Activated CD4-positive, alpha-beta memory T cell treated with anti-CD3 and anti-CD28 coated beads, Interleukin-2, amount 10 ng/mL, durations not matched to agents 7 days and 5 days (primary cell): ENCODE measurements at places on chromosomes 1 and 21. TPM values are rescaled to one million over a fixed set of nuclear protein-coding genes. Genes with fewer than 3 reads are reported as not detected.

DNA sequence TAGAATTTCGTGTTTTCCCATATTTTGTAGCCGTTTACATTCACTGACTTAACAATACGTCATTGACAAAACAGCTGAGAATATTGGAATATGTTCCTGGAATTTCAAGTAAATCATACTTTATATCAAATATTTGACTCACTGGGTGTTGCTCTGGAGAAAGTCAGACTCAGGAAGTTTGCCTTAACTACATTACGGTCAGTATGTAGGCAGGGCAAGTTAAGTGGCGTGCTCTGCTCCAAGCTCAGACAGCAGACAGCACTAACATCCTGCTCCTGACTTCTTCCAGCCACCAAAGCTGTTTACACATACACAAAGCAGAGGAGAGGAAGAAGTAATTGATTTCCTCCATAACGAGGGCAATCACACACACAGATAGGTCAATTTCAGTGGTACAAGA lies 414.6 kb downstream of the LRRIQ3 start:
- H3K27ac ChIP-seq: no peak overlapping the region
- no peak overlapping the region for H3K4me3 ChIP-seq
- H3K36me3 ChIP-seq: no peaks in the 10 kb centered on the region
- no peaks in the 10 kb centered on the region for H3K4me1 ChIP-seq

CFAP410 gene
- total RNA-seq: 15.5 TPM

DNA sequence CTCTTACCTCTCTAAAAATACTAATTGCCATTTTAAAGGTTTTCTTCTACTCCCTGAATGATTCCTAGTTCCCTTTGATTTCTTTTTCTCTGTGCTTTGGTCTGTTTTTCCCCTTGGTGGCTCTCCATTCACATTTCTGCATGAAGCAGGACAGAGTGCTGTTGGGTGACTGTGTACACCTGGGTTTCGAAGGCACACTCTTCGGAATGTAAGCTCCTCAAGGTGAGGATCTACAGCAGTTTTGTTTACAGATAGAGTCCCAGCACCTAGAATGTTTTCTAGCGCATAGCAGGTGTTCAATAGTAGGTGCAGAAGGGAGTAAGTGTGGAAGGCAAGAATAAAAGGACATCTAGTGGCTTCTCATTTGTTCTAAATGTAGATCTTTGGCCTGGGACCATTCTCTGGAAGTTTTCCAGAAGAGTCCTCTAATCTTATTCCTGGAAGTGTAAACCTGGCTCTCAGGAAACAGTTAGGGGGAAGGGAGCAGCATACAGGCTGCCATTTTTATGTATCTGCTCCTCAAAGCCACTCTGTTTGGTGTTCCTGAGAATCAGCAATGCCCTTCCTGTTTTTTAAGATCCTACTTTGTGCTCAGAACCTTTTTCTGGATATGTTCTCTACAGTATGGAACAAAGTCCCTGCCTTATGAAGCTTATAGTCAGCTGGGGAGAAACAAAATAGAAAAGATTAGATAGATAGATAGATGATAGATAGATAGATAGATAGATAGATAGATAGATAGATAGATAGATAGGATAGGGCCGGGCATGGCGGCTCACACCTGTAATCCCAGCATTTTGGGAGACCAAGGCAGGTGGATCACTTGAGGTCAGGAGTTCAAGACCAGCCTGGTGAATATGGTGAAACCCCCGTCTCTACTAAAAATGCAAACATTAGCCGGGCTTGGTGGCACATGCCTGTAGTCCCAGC lies 22.8 kb upstream of the EFNA1 start:
- no peak overlapping the region for H3K4me3 ChIP-seq
- no peak for DNase-seq
- H3K27me3 ChIP-seq: peaks cover 20% of the 10 kb centered on the region
- no peak overlapping the region for H3K27ac ChIP-seq
- no peaks in the 10 kb centered on the region for H3K36me3 ChIP-seq

DNA sequence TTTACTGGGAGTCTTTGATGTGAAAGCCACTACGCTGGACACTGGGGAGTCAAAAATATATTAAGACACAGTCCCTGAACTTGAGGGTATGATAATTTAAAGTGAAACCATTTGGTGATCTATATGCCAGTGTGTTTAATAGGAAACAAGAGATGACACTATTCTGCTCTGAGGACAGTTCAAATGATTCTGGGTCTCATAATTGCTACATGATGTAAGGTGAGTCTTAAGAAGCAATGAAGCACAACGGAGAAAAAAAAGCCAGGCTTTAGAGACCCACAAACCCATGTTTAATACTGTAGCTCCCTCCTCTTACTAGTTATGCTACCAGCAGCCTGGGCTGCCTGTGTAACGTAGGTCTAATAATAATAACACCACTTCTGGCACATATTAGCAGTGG lies 14.2 kb upstream of the LRRC8D start:
- no peaks in the 10 kb centered on the region for H3K4me1 ChIP-seq
- H3K27ac ChIP-seq: no peak overlapping the region

DNA sequence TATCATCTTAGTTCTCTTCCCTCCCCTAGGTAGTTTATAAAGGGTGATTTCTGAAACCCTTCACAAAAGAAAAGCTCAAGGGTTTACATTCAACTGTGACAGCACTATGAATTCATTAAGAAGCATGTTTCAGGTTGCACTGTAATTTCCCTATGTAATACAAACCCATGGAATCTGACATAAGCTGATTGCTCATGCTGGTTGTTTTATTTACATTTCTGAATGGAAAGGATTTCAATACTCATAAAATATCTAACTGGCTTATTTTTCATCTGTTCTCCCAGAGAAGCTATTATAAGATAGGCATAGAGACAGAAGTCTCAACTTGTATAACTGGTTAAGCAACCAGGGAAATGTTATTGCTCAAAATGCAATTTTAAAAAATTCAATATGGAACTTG lies 20.5 kb downstream of the WNT2B start:
- DNase-seq: no peak
- H3K27ac ChIP-seq: no peak overlapping the region
- H3K36me3 ChIP-seq: no peaks in the 10 kb centered on the region

CFHR3 gene
- not detected for total RNA-seq

- peaks cover 53% of the 10 kb centered on the region for H3K36me3 ChIP-seq
- no peak overlapping the region for H3K4me3 ChIP-seq
- H3K4me1 ChIP-seq: peaks cover 90% of the 10 kb centered on the region
These were observed 6.2 kb downstream of the TRAF5 start for GRCh38 chr1:211332830-211333229.

- H3K27ac ChIP-seq: no peak overlapping the region
- DNase-seq: no peak
- no peaks in the 10 kb centered on the region for H3K4me1 ChIP-seq
- H3K27me3 ChIP-seq: no peaks in the 10 kb centered on the region
- no peak overlapping the region for H3K4me3 ChIP-seq
These were observed 9.2 kb downstream of the SLC35D1 start for GRCh38 chr1:67044631-67045270.

DNA sequence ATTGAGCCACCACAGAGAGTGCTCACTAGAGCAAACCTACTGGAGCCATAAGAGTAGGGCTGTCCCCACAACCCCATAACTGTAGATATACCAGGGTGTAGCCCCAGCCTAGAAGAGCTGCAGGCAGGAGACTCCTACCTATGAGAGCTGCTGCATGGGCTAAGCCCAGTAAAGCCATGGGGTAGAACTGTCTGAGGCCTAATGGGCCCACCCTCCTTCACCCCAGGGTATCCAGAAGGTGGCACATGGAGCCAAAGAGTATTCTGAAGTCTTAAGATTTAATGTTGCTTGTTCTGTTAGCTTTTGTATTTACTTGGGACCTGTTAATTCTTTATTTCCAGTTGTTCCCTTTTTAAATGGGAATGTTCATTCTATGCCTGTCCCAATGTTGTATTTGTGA lies 1193.7 kb upstream of the ADGRL2 start:
- no peaks in the 10 kb centered on the region for H3K4me1 ChIP-seq
- no peak overlapping the region for H3K4me3 ChIP-seq
- no peaks in the 10 kb centered on the region for H3K36me3 ChIP-seq
- no peak for DNase-seq

IGSF3 gene
- 0.48 TPM for total RNA-seq

- H3K27me3 ChIP-seq: no peaks in the 10 kb centered on the region
- H3K4me3 ChIP-seq: no peak overlapping the region
- no peak for DNase-seq
- no peak overlapping the region for H3K27ac ChIP-seq
These were observed 65.1 kb downstream of the ADARB1 start for GRCh38 chr21:45139473-45139872.

- H3K36me3 ChIP-seq: no peaks in the 10 kb centered on the region
- H3K4me3 ChIP-seq: no peak overlapping the region
- H3K27ac ChIP-seq: no peak overlapping the region
- no peaks in the 10 kb centered on the region for H3K4me1 ChIP-seq
- no peaks in the 10 kb centered on the region for H3K27me3 ChIP-seq
- no peak for DNase-seq
These were observed 65.8 kb downstream of the LRRN2 start for GRCh38 chr1:204619721-204620120.

GRCh38 chr1:228190778-228191177 lies 17.1 kb upstream of the OBSCN start:
- no peak for DNase-seq
- H3K4me3 ChIP-seq: no peak overlapping the region
- H3K4me1 ChIP-seq: peaks cover 9% of the 10 kb centered on the region
- H3K27ac ChIP-seq: no peak overlapping the region

- DNase-seq: no peak
- H3K27me3 ChIP-seq: no peaks in the 10 kb centered on the region
- peaks cover 6% of the 10 kb centered on the region for H3K4me1 ChIP-seq
These were observed 8.0 kb downstream of the RGL1 start for GRCh38 chr1:183812686-183813569.

- no peaks in the 10 kb centered on the region for H3K4me1 ChIP-seq
- no peak overlapping the region for H3K4me3 ChIP-seq
- no peaks in the 10 kb centered on the region for H3K36me3 ChIP-seq
These were observed 75.5 kb downstream of the PSMG1 start for GRCh38 chr21:39107739-39108138.

- H3K4me1 ChIP-seq: no peaks in the 10 kb centered on the region
- DNase-seq: no peak
- peaks cover 10% of the 10 kb centered on the region for H3K36me3 ChIP-seq
- peak overlapping the region; percentile 52 for H3K27ac ChIP-seq
- peaks cover 7% of the 10 kb centered on the region for H3K27me3 ChIP-seq
These were observed 28.0 kb upstream of the NRDC start for GRCh38 chr1:51906306-51907078.

DNA sequence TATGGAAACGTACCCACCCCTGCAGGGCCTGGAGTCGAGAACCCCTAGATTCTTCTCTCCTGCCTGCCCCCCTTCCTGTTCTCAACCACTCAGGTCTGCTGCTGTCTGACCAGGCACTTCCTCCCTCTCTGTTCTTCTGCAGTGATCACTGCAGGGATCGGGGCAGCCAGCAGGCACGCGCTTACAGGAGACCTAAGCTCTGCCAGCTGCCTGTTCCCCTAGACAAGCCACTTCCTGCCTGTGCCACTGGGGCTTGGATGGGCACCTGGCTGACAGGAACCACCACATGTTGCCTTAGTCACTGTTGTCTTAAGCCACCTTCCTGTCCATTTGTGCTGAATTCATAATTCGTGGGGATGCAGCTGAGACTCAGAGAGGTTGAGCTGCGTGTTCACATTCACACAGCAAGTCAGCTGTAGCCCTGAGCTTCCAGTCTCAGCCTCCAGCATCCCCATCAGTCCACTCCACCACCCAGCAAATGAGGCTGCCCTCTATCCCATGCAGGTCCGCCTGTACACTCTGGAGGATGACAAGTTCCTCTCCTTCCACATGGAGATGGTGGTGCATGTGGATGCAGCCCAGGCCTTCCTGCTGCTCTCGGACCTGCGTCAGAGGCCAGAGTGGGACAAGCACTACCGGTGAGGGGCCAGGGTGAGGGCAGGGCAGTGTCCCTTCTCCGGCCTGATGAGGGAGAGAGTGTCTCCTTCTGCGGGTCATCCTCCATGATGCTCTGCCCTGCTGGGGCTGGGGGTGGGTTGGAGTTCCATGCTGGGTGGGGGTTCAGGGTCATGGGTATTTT lies 18.6 kb downstream of the FAM151A start:
- no peaks in the 10 kb centered on the region for H3K27me3 ChIP-seq
- no peak overlapping the region for H3K4me3 ChIP-seq
- no peak overlapping the region for H3K27ac ChIP-seq
- peaks cover 13% of the 10 kb centered on the region for H3K4me1 ChIP-seq
- DNase-seq: peak; percentile 46
- H3K36me3 ChIP-seq: no peaks in the 10 kb centered on the region

- H3K36me3 ChIP-seq: peaks cover 11% of the 10 kb centered on the region
- no peak for DNase-seq
- H3K4me3 ChIP-seq: peak overlapping the region; percentile 50
- H3K4me1 ChIP-seq: peaks cover 52% of the 10 kb centered on the region
- H3K27ac ChIP-seq: peak overlapping the region; percentile 89
These were observed 14.1 kb downstream of the EPB41 start for GRCh38 chr1:28928314-28928941.

DNA sequence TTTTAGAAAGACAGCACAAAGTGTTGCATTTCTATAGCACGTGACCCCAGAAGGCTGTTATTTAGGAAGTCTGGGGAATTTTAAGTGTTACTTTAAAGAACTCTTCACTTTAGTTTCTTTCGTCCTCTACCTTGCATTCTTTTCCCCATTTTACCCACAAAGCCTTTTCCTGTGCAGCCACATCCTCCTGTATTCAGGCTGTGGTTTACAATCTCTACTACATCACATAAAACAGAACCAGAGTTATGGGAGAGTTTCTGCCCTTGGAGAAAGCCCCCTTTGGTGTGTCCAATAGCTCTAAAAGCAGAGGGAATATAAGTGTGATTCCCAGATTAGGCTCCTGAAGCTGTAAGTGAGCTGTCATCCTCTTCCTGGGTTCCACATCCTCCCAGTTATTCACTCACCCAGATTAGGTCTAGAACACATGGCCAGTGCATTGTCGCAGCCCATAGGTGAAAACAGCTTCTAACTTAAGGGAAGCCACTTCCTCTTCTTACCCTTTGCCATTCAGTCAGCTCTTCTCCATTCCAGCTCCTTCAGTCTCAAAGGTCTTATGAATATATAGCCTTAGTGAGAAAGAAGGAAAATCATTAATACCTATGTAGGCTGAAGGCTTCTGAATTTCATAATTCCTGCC lies 171.1 kb downstream of the PIGK start:
- H3K4me1 ChIP-seq: peaks cover 11% of the 10 kb centered on the region
- no peak overlapping the region for H3K4me3 ChIP-seq
- H3K36me3 ChIP-seq: no peaks in the 10 kb centered on the region
- DNase-seq: no peak

USH2A gene
- not detected for total RNA-seq

GJA8 gene
- total RNA-seq: not detected

GRCh38 chr1:178093951-178094738 lies at the start of gene RASAL2:
Gene RASAL2, plus strand, starts transcription at chr1:178094104. Its CDS starts 389 bp downstream, at chr1:178094493.
- peaks cover 37% of the 10 kb centered on the region for H3K27me3 ChIP-seq
- no peak for DNase-seq
- H3K4me1 ChIP-seq: peaks cover 7% of the 10 kb centered on the region
- H3K4me3 ChIP-seq: no peak within 1 kb of the TSS
- peaks cover 10% of the 10 kb centered on the region for H3K36me3 ChIP-seq

GRCh38 chr1:234709473-234710228 lies 99.7 kb upstream of the IRF2BP2 start:
- H3K27ac ChIP-seq: no peak overlapping the region
- no peak for DNase-seq
- H3K4me3 ChIP-seq: no peak overlapping the region
- H3K27me3 ChIP-seq: no peaks in the 10 kb centered on the region

CSMD2 gene
- not detected for total RNA-seq

CHODL gene
- total RNA-seq: 0.20 TPM

XPR1 gene
- total RNA-seq: 19.9 TPM

AMY2A gene
- not detected for total RNA-seq
